ENCODE measurements at places on chromosomes 12 and 14.

DNA sequence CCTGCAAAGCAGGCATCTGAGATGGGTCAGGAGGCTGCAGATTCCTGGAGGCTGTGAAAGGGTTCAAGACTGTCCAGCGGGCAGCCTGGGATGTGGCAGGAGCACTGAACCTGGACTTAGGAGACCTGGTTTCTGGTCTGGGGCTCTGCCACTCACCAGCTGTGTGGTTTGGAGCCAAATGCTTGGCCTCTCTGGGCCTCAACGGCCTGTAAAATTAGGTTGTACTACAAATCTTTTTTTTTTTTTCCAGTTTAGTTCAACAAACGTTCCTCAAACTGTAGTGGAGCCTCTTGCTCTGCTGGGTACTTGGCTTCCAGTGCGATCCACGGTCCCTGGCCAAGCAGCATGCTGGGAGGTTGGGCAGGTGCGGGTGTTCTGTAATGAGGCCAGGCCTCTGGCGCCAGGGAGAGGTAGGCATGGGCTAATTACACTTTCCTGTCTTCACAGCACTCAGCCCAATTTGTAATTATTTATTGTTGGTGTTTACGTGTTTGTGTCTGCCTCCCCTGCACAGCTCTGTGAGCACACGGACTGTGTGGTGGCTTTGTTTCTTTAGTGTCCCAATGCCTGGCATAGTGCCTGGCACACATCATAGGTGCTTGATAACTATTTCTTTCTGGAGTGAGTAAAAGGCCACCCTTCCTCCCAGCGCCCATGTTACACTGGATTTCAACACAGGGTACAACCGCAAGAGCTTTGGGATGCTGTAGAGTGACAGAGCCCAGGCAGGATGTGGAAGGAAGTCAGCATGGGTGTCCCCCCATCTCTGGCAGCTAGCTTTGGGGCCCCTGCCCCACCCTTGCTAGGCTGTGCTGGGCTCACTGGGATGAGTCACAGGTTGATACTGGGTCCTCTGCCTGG, 5.8 kb upstream of the KRT80 start:
- DNase-seq: no peak

DNA sequence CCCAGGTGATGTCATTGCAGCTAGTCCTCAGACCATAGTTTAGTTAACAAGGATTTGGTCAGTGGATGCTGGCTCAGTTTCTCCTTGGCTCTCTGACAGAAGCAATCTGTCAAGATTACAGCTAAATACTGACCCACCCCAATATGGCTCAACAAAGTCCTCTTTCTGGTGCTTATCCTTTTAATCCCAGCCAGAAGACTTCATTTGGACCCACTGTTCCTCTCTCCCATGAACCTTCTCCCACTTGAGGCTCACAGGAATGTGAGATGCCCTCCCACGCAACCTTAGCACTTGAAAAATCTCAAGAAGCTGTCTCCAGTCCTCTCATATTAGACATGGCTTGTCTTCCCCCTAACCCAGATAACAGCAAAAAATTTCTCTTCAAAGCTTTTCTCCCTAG, 47.7 kb downstream of the C12orf50 start:
- no peak for DNase-seq

DNA sequence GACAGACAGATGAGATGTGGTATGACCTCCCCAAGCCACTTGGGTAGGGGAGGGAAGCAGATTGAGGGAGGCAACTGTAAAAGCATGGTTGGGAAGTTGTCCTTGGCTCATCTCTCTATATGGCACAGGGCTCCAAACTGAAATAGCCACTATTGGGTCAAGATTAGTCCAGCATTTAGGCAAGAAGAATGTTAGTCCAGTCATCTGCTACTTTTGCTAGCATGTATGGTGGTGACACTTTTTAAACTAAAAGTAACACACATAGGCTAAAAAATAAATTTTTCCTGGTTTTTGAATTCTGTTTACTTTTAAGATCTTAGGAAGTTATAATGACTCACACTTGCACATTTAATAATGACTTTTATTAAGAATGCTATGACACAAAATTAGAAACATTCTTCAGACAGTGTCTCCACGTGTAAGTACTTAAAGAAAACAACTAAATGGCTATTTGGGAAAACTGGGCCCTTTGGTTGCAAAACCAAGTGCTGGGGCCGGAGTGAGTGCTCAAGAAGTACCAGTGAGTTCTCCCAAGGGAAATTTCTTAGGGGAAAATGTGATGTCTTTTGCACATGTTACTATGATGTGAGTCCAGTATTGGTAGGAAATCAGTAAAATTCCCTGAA, 179.1 kb upstream of the HIF1A start:
- no peak for DNase-seq

DNA sequence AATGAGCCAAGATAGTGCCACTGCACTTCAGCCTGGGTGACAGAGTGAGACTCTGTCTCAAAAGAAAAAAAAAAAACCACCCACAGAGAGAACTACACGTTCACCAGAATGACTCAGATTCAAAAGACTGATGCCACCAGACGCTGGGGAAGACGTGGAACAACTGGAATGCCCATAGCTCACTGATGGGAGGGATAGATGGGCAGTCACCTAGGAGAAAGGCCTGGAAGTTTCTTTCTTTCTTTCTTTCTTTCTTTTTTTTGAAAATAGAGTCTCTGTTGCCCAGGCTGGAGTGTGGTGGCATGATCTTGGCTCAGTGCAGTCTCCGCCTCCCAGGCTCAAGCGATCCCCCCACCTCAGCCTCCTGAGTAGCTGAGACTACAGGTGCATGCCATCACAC, 10.0 kb upstream of the KLC1 start:
- DNase-seq: no peak

- DNase-seq: no peak
These were observed 11.5 kb upstream of the PRKAG1 start for GRCh38 chr12:49030119-49030518.

DNA sequence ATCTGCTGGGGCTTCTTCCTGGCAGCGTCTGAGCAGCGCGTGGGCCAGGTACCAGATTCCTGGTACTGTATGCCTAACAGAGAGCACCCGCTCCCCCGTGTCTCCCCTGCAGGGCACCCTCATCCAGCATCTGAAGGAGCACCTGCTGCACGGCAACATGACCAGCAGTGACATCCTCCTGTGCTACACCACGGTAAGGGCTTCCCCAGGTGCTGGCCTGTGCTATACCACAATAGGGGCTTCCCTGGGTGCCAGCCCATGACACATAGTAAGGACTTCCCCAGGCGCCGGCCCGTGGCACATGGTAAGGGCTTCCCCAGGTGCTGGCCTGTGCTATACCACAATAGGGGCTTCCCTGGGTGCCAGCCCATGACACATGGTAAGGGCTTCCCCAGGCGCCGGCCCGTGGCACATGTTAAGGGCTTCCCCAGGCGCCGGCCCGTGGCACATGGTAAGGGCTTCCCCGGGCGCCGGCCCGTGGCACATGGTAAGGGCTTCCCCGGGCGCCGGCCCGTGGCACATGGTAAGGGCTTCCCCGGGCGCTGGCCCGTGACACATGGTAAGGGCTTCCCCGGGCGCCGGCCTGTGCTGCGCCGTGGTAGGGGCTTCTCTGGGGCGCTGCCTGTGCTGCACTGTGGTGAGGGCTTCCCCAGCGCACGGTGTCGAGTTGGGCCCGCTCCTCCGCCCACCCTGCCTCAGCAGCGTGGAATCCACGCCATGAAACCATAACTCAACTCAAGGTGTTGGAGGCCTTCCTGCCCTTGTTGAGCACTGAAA, 49.3 kb downstream of the AACS start:
- no peak for DNase-seq

- no peak for DNase-seq
These were observed 1036.2 kb upstream of the FLRT2 start for GRCh38 chr14:84493779-84494178.

DNA sequence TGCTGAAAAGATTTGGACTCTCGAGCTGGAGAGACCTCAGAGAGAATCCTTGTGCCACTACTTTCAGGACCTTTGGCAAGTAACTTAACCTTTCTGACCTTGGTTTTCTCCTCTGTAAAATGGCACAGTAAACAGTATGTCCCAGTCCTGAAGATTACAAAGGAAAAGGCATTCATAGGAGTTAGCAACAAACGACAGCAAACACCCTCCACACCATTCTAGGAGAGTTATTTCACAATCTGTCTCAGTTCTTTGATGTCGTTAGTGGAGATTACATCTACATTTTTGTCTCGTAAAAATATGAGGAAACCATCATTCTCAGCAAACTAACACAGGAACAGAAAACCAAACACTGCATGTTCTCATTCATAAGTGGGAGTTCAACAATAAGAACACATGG, 205.7 kb downstream of the ITPR2 start:
- no peak for DNase-seq

GRCh38 chr12:69553628-69554248, 31.5 kb upstream of the CCT2 start:
- DNase-seq: peak; percentile 21
